ENCODE measurements at places on chromosomes 3 and 15.

GRCh38 chr3:113552851-113553250, 20.5 kb downstream of the SIDT1 start:
- DNase-seq = no peak

DNA sequence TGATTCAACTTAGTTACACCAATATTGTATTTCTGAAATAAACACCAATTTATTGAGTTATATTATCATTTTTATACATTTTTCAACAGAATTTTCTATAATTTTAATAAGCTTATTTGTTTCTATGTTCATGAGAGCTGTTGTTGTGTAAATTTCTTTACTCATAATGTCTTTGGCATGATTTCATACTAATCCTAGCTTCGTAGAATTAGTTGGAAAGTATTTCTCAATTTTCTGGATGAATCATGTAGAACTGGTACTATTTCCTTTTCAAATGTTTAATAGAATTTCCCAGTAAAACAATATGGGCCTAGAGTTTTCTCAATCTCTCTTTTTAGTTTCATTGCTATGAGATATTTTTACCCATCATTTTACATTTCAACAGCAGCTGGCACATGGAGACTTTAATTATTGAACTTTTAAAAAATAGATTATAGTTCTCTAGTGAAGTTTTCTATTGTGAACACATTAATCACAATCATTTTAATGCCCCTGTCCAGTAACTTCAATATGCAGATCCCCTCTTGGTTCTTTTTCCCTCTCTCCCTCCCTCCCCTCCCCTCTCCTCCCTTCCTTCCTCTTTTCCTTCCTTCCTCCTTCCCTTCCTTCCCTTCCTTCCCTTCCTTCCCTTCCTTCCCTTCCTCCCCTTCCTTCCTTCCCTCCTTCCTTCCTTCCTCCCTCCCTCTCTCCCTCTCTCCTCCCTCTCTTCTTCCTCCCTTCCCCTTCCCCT, 1357.1 kb downstream of the ZPLD1 start:
- no peak for DNase-seq

DNA sequence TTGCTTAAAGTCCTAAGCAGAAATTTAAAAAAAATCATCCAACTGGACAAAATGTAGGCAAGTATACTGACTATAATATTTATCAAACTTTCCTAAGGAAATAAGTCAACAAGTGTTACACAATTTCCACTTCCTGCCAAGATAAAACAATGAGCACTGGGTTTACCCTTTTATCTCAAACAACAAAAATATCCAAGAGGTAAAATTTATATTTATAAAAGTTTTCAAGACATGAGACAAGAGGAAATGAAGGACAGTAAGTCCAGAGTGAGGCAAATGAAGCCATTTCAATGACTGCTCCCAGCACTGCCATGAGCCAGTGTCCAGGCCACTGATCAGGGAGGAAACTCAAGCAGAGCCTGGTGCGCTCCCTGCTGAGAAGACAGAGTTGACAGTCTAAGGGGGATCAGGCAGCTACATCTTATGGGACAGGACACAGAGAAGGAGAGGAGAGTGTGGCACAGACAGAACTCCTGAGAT, 439.4 kb downstream of the RAP2B start:
- no peak for DNase-seq

DNA sequence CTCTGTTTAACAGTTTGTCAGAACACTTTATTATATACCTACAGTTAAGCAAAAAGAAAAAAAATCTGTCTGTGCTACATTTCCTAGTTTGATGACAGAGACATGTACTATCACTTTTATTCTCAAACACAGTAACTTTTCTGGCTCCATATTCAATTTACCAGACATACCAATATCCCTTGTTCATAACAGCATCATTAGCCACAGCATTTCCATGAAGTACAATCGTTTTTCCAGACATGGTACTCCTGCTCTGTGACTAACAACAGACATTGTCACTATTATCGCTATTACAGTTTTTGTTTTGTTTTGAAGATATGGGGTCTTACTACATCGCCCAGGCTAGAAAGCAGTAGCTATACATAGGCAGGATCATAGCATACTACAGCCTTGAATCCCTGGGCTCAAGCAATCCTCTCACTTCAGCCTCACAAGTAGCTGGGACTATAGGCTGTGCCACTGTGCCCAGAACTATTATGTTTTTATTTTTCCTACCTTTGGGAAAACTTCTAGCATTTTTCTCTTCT, 14.5 kb downstream of the TFDP2 start:
- no peak for DNase-seq

DNA sequence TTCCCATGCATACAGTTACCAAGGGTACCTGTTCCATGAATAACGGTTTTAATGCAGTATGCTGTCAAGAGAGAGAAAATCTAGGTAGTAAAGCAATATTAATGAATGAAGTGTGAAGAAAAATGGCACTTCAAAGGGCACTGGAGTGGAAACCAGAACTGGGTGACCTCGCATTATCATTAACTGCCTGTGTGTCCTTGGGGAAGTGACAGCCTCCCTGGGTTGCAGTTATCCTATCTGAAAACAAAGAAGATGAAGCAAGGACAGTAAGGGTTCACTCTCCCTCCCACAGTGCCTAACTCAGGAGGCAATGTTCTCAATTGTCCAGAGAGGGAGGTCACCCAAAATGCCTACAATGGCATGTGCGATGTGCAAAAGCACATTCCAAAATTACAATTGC, 15.1 kb downstream of the MTHFS start:
- no peak for DNase-seq

- DNase-seq = no peak
These were observed 6.4 kb downstream of the MGLL start for GRCh38 chr3:127815641-127816605.

- no peak for DNase-seq
These were observed 21.8 kb downstream of the PCOLCE2 start for GRCh38 chr3:142866841-142867631.

DNA sequence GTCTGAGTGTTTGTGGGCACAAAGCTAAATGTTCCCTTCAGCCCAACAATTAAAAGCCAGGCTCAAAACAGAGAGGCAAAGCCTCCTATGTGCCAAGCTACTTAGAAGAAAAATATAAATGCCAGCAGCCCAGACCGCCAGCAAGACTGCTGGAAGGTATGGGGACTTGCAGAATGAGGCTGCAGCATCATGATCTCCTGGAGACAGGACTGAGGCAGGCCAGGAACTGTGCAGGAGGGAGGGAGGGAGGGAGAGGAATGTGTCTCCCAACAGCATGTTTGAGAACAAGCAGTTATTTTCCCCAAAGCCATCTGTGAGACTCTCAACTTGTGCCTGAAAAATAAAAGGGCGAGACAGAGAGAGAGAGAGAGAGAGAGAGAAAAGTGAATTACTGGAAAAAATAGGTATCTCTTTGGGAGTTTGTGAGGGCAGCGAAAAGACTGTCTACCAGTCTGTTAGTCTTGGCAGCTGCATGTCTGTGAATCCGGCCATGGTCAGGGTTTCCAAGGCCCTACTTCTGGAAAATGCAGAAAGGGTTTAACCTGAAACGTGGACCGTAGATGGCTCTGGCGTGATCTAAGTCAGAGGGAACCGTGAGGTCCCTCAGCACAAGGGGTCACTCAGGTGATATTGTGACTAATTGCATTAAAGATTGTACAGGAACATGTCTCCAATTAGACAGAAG, 139.7 kb upstream of the COL8A1 start:
- DNase-seq = no peak

DNA sequence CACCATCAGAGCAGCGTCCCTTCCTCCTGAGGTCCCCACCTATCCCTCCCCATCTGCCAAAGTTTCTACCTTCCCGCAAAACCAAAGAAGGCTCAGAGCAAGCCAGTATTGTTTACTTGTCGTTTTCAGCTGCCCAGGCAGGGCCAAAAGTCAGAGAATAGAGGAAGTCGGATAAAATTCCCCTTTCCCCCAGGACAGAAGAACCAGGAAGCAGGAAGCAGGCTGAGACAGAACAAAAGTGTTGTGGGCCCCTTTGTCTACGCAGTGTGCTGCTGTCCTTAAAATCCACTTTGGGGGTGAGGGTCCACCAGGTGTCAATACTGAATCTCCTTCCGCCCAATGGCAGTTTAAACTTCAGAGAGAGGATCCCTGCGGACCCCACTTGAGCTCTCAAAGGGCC, 18.5 kb upstream of the RPL32 start:
- no peak for DNase-seq

GRCh38 chr15:51884041-51884440, 54.6 kb downstream of the TMOD3 start:
- no peak for DNase-seq

DNA sequence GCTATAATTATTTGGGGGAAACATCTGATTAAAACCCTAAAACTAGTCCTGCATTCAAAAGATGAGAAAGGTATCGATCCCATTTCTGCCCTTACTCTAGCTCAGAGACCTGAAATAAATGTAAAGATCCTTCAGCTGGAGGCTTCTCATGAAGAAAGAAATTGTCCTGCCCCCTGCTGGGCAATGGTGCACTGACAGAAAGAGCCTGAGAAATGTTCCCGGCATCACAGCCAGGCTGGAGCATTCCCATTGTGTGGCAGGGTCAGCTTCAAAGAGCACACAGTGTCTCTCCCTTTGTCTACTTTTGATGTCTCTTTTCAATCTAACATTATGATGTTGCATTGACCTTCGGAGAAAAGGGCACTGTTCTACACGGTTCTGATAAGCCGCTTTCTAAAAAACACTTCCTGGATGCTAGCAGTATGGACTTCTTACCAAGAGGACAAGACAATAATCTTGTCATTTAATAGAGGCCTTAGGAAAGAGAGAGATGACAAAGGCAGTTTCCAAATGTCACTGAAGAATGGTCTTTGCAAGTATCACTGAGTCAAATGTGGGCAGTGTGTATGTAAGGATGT, 287.5 kb downstream of the MAGI1 start:
- DNase-seq = no peak

DNA sequence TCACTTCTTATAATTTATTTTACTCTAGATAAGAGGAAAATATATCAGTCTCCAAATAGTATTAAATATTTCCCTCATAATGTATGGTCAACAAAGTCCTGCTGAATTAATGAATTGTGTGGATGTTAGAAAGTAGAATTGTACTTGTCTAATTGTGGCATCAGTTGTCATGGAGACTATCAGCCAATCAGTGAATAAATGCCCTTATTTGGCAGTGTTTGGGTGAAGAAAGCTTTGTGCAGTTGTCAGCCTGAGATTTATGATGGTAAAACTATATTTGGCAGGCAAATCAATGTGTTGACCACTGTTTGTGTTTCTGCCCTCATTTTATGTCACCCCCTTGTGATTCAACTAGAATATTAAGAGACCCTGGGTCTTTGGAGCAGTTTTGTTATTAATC, 293.6 kb upstream of the MDFIC2 start:
- DNase-seq = no peak

DNA sequence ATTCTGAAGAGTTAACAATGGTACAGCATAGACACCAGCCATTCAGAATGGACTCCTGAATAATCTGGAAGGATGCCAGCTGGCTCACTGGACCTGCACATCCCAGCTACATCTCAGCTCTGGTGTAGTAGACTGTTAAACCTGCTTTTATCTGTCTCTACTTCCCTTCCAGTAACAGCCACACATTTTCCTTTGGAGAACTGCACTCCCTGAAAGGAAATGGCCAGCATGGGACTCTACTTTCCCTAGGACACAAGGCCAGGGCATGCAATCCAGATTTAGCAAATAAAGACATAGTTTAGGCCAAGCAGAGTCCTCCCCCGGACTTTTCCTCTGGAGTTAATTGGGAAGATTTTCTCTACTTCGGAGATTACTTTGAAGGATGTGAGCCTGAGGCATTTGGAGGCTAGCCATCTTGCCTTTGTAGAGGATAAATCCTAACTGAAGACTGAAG, 82.7 kb upstream of the TCF12 start:
- DNase-seq = no peak

DNA sequence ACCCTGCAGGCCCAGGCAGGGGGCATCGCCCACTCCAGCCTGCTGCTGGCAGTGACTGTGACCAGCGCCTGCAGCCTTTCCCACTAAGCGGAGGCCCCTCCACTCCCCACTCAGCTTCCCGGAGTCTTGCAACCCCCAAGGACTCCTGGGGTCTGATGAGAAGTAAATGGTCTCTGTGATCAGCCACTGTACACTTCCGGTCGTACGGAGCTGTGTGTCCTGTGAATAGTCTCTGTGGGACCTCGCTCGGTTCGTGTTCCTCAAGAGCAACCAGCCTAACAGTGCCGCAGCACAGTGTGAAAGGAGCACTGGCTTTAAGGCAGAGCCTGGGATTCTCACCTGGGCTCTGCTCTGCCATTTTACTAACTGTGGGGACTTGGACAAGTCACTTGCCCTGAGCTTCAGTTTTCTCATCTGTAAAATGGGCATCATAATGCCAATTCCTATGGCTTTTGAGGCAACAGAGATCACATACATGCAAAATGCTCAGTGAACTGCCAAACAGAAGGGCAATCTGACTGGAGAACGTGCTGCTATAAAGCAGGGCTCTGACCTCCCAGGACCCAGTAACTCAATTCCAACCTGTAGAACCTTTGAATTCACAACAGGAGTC, 26.7 kb downstream of the TMEM43 start:
- DNase-seq = no peak

GRCh38 chr3:157268026-157268425, 108.1 kb upstream of the CCNL1 start:
- no peak for DNase-seq

DNA sequence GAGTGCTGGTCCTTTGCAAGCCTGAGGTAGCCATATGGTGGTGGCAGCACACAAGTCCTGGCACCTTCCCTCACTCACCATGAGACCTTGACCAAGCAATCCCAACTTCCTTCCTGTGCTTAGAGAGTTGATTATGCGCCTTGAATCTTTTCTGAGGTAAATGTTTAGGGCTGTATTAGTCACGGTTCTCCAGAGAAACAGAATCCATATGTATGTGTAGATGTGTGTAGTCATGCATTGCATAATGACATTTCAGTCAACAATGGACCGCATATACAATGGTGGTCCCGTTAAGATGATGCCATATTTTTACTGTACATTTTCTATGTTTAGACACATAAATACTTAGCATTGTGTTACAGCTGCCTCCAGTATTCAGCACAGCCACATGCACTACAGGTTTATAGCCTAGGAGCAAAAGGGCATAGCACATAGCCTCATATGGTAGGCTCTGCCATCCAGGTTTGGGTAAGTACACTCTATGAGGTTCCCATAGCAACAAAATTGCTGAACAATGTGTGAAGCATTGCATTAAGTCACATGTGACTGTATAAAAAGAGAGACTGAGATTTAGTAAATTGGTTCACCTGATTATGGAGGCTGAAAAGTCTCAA, 20.2 kb upstream of the NUP210 start:
- no peak for DNase-seq

GRCh38 chr3:67090474-67090873, 92.4 kb downstream of the KBTBD8 start:
- no peak for DNase-seq

DNA sequence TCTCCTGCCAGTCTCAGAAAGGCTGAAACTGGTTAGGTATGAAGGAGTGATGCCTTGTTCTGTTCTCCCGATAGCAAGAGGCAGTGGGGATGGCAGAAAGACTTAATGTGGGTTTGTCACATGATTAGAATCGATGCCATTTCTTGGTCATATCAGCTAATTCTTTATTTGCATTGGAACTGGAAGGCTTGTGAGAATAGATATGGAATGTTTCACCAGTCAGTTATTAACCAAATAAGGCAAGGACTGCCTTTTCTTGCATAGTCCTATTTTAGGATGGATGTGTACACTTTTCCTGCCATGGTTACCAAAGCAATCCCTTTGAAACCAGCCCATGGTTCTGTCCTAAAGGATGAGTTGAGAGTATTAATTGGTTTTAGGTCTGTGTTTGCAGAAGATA, 33.7 kb downstream of the FILIP1L start:
- no peak for DNase-seq

GRCh38 chr15:32889214-32889613, 171.4 kb downstream of the GREM1 start:
- no peak for DNase-seq

- DNase-seq = no peak
These were observed 94.2 kb downstream of the NR2F2 start for GRCh38 chr15:96424674-96425073.

All from activated naive CD4-positive, alpha-beta T cell treated with Interleukin-2 at 50 U/mL for 16 hours (primary cell).